ENCODE measurements at places on chromosomes 16 and 17.
A peak's percentile ranks its signal among the peaks of the same experiment; 100 is the strongest.

- no peak for DNase-seq
Measured at GRCh38 chr17:47703671-47704070, 9.7 kb downstream of the TBKBP1 start.

GRCh38 chr16:48478393-48478792 is 93.2 kb upstream of the SIAH1 start:
- DNase-seq: no peak

- no peak for DNase-seq
Measured at GRCh38 chr17:57578608-57579225, 166.4 kb downstream of the CCDC182 start.

- DNase-seq: no peak
Measured at GRCh38 chr16:66874079-66874775, 6.1 kb upstream of the PDP2 start.

GRCh38 chr16:12173121-12173520 is 196.6 kb downstream of the SNX29 start:
- no peak for DNase-seq

- no peak for DNase-seq
Measured at GRCh38 chr16:66093191-66093590, 273.3 kb upstream of the CDH5 start.

- peak; percentile 95 for DNase-seq
Measured at GRCh38 chr17:7281074-7281952, at the start of gene SLC2A4. SLC2A4 (plus strand) TSS chr17:7281718; CDS start chr17:7281935, 217 bp downstream.

GRCh38 chr16:89020068-89020924 is 43.3 kb upstream of the CBFA2T3 start:
- DNase-seq: no peak

- peak; percentile 38 for DNase-seq
Measured at GRCh38 chr16:88759245-88759975, 25.6 kb downstream of the PIEZO1 start.

GRCh38 chr17:59151006-59151405 is 4.0 kb downstream of the SKA2 start:
- no peak for DNase-seq

- DNase-seq: no peak
Measured at GRCh38 chr17:82490512-82491195, 28.9 kb upstream of the FOXK2 start.

- no peak for DNase-seq
Measured at GRCh38 chr17:56830726-56831368, 2.9 kb downstream of the C17orf67 start.

- no peak for DNase-seq
Measured at GRCh38 chr17:28807925-28808634, 34.5 kb downstream of the FAM222B start.

- DNase-seq: no peak
Measured at GRCh38 chr16:89052191-89052889, 41.3 kb upstream of the ACSF3 start.

DNA sequence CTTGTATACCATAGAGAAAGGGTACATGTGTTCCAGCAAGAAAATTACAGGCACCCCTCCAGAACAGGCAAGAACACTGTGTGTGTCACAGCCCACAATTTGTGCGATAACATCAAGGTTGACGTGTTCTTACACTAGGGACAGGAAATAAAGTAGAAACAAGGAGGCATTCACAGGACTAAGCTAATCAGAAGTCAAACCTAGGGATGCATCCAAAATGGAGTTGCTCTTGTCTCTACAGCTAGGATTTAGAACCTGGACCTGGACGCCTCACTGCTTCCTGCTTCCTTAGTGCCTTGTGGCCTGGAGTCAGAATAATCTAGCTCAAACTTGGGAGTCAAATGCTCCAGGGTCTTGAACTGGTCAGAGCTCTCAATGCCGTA is 41.3 kb downstream of the GINS3 start:
- no peak for DNase-seq

DNA sequence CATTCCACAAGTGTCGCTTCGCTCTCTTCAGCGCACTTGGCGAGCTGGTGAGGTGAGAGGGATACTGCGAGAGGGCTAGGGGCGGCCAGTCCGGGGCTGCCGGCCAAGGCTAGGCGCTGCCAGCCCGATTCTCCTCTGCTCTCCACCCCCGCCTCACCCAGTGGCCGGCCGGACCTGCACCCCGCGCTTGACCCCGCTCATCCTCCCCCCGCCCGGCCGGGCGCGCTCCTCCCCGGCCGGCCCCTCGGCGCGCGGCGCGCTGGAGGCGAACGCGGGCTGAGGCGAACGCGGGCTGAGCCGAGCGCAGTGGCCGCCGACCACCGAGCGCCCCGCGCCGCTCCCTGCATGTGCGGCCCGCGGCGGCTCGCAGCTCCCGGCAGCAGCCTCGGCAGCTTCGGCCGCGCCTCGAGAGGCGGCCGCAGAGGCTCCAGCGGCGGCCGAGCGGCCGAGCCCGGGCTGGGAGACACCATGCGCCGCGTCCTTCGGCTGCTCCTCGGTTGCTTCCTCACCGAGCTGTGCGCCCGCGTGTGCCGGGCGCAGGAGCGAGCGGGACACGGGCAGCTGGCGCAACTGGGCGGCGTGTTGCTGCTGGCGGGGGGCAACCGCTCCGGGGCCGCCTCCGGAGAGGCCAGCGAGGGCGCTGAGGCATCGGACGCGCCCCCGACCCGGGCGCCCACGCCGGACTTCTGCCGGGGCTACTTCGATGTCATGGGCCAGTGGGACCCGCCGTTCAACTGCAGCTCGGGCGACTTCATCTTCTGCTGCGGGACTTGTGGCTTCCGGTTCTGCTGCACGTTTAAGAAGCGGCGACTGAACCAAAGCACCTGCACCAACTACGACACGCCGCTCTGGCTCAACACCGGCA is at the start of gene SHISA9:
Gene SHISA9 (plus strand): TSS at position 2 of the 865 bp plus-strand sequence.
- no peak for DNase-seq

Data from tibial nerve (tissue), 4 donors.